RPMI8226 (cell line): ENCODE measurements at places on chromosomes 13 and 19.

- peak; percentile 53 for DNase-seq
Measured at GRCh38 chr13:27280009-27280656, 9.5 kb downstream of the RASL11A start.

- DNase-seq = peak; percentile 20
Measured at GRCh38 chr19:22526661-22527272, 104.6 kb upstream of the ZNF98 start.

DNA sequence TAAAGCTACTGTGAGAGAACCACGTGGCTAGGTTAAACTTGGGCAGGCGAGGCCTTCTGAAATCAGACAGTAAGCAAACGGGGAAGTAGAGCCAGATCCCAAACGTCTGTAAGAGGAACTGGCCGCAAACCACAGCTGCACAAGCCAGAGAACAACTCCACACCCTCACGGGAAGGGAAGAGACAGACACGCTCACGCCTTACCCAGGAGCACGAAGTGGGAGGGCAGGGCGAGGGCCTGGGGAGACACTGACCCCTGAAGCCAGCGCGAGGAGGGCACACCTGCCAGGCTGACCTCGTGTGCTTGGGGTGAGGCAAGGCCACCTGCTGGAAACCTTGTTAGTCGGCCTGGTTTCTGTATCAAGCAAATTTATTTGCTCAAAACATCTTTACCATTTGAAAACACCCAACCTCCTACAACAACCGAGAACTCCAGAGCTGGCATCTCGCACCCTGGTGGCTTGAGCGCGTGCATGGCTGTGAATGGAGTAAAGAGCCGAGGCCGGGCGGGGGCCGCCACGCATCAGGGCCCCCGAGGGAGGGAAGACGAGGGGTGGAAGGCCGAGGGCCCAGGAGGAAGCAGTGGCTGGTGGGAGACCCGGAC is 7.3 kb downstream of the POLR2E start:
- DNase-seq = peak; percentile 50

- no peak for DNase-seq
Measured at GRCh38 chr13:79870123-79870522, 389.2 kb downstream of the NDFIP2 start.

DNA sequence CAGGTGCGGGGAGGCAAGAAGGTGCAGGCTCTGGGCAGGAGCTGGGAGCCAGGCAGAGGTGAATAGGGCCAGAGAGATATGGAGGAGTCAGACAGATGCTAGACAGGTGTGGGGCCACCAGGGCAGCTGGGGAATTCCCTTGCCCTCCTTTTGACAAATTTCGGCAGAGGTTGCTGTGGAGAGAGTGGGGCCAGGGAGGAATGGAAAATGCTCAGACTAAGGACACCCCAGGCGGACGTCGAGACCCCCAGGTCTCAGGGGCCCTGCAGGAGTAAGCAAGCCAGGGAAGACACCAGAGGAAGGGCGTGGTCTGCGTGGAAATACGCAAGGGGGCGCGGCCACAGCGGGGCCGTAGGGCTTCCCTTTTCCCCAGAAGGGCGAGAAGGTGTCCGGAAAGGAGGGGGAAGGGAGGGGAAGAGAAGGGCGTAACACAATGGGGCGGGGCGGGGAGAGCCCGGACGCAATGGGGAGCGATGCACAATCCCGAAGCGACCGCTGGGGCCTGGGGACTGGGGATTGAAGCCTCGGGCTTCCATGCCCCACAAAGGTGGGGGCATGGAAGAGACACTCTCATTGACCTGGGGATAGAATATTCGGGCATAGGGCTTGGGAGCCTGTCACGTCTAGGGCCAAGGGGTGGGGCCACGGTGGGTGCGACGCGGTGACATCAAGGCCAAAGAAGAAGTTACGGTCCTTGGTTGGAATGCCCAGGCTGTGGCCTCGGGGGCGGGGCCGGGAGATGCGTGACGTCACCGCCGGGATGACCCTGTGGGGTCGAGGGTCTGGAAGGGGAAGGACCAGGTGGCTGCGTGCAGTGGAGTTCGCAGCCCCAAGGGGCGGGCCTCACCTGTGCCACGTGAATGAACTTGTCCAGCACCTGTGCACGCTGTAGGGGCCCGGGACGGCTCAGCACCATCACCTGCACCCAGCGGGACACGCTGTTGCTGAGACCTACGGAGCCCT is 8.2 kb downstream of the RASGRP4 start:
- DNase-seq = peak; percentile 84

DNA sequence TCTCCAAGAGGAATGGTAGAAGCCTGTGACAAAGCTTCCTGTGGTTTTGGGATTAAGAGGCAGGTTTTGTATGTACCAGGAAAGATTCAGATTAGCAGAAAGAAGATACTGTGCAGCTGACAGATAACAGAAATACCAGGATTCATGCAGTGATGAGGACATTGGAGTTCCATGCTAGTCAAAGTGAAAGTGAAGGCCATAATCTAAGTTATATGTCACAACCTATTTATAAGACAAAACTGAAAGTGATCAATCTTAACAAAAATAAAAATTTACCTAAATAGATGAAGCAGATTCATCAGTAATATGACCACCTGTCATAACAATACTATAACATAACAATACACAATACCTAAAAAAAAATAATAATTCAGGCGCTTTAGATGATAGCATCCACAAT is 1305.2 kb upstream of the PCDH9 start:
- no peak for DNase-seq

- no peak for DNase-seq
Measured at GRCh38 chr13:112957295-112957677, 11.7 kb upstream of the MCF2L start.

GRCh38 chr13:25930653-25931052 is 121.2 kb downstream of the SHISA2 start:
- DNase-seq = no peak

GRCh38 chr13:43850873-43851272 is 28.7 kb downstream of the CCDC122 start:
- DNase-seq = no peak

- DNase-seq = no peak
Measured at GRCh38 chr13:39483326-39483725, 119.7 kb downstream of the LHFPL6 start.

- DNase-seq = peak; percentile 86
Measured at GRCh38 chr19:16247353-16248182, 49.9 kb downstream of the AP1M1 start.

DNA sequence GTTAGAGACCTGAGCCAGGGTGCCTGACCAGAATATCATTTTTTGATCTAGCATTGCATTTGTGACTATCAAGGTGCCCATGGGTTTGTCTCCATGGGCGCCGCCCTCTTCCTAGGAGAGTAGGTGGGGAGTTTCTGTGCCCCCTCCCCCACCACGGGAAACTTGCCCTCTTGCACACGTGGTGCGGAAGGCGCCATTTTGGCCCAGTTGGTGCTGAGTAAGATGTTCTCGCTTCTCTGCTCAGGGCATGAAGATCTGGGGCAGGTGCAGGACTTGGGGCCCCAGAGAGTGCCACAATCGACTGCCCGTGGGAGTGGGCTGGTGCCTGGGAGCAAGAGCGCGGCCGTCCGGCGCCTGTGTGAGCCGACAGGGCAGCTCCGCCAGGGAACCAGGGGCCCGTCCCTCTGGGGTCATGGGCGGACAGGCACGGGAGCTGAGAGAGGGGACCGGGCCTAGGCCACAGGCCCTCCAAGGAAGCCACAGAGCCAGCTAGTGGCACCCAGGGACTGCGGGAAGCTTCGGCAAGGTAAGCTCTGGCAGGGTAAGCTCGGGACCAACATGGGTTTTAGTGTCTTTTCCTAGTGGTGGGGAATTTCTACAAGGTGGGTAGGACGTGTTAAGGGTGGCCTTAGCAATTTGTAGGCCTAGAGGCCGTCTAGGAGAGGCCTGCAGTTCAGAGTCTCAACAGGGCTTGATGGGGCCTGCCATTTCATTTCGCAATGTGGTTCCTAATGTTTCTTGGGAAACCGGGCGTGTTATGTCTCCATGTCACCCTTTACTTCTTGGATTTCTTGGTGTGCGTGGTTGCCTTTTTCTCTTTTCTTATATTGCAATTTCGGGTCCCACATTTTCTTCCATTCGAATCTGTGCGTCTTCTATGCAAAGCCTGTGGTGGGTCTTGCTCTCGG is 14.5 kb downstream of the SACS start:
- peak; percentile 15 for DNase-seq

DNA sequence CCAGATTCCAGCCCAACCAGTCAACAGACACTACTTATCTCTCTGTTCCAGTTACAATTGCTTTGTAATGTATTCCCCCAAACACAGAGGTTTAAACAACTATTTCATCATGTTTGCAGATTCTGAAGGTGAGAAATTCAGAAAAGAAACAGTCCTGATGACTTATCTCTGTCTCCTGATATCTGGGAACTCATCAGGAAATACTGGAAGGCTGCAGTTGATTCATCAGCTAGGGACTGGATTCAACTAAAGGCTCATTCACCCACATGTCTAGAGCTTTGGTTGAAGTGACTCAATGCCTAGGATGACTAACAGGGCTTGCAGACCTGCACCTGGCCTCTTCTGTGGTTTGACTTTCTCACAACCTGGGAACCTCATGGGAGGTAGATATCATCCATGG is 56.6 kb upstream of the GPC6 start:
- DNase-seq = no peak

DNA sequence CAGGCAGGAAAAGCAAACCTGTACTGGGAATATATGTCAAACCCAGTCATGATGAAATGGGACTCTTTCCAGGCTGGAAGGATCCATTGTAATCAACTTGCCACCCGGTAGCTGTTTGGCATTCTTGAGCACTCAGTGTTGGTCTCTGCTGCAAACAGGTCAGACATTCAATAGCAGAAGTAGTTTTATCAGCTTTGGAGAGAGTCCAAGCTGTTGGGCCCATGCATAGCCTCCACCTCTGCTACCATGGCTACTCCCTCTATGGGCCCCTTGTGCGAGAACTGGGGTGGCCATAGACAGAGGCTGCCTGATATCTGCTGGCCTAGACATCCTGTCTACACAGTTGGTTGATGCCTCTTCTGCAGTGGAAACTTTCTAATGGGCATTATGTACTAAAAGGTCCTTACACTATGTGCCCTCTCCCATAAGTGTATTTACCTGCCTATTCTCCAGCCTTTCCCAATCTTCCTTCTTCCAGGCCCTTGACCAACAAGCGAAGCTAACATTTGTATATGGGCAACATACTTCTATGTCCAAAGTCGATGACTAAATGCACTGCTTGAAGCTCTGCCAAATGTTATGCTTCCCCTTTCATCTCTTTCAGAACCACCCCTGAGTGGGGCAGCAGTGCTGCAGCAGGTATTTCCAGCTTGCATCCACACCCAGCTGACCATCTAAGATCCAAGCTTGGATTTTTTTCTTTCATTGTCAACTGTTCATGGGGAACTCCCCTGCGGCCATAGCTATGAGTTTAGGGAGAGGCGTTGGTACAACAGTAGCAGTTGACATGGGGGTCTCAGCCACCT is 5.3 kb upstream of the RNF6 start:
- DNase-seq = peak; percentile 7

- peak; percentile 3 for DNase-seq
Measured at GRCh38 chr13:54733639-54734038, 1705.0 kb downstream of the OLFM4 start.

- DNase-seq = no peak
Measured at GRCh38 chr13:30418075-30418716, 4.1 kb upstream of the UBE2L5 start.

GRCh38 chr19:44876930-44877535 is 14.0 kb upstream of the TOMM40 start:
- DNase-seq = peak; percentile 82

DNA sequence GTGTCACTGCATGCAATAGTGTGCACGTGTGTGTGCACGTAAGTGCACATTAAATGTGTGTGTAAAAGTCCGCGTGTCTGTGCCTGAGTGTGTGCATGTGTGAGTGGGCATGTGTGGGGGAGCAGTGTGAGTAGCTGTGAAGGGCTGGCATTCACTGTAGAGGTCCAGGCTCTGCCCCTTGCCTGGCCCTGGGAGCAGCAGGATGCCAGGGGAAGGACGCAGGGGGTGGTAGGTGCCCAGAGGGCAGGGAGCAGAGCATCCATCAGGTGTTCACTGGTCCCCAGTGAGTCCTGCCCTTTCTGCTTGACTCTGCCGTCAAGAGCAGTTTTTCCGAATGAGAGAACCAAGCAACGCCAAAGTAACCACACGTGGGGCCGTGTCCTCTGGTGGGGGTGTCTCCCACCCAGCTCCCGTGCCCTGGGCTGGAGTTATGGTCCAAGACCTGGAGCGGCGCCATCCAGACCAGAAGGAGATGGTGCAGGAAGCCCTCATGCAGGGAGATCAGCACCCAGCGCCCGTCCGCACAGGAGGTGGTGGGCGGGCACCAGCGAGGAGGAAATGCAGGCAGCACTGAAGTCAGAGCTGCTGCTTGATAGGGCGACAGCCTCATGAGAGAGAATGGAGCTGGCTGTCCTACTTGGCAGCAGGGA is 68.5 kb downstream of the TEX29 start:
- DNase-seq = no peak

GRCh38 chr19:56595548-56595899 is 422 bp downstream of the ZNF71 start:
- no peak for DNase-seq
